Activated gamma-delta T cell treated with Interleukin-2 at 50 U/mL for 16 hours (primary cell): ENCODE measurements at places on chromosomes 13 and 19.

- no peak for DNase-seq
Observed at GRCh38 chr13:108168929-108169328, 46.4 kb downstream of the LIG4 start.

DNA sequence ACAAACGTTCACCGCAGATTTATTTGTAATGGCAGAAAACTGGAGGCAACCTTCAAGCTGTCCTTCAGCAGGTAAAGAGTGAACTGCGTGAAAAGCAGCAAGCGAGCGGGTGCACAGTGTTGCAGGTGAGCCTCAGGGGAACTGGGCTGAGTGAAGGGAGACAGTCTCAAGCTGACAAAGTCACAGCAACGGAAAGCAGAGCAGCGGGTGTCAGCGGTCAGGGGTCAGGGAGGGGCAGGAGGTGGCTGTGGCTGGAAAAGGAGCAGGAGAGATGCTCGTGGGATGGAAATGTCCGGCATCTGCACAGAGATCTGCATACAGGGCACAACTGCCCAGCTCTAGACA is 8.5 kb upstream of the RASA3 start:
- DNase-seq: peak; percentile 60

- DNase-seq: no peak
Observed at GRCh38 chr13:51370116-51370515, 30.6 kb downstream of the SERPINE3 start.

GRCh38 chr13:50941146-50941545 is 31.6 kb downstream of the RNASEH2B start:
- DNase-seq: no peak

DNA sequence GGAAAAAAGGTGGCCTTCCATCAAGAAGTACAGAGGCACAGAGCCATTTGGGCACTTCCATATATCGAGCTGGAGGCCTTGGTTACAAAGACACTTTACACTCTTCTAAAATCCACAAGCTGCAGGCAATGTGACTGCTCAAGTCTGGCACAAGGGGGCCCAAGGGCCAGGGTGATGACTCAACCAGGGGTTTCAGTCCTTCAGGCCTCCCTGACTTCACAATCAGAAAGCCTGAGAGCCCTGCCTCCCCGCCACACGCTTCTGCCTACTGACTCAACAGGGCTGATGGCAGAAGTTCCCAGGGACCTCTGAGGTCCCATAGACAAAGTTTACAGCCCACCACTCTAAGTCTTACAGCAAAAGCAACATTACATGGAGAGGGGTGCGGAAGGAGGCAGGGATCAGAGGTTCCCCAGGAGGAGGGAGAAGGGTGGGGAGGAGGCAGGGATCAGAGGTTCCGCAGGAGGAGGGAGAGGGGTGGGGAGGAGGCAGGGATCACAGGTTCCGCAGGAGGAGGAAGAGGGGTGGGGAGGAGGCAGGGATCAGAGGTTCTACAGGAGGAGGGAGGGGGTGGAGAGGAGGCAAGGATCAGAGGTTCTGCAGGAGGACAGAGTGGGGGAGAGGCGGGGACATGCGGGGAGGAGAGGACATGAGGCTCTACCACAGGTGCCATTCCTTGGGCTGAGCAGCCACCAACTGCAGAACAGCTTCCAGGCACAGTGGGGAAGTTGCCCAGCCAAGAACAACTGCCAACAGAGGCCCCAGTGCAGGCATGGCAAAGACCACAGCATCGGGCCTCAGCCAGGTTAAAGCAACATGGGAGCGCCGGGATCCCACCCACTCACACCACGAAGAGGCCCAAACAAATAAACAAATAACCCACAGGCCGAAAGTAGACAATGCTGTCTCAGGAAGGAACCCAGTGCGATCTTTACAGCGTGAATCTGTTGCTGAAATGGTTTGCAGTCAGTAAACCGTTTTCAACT is 52.0 kb downstream of the SLC7A1 start:
- no peak for DNase-seq

DNA sequence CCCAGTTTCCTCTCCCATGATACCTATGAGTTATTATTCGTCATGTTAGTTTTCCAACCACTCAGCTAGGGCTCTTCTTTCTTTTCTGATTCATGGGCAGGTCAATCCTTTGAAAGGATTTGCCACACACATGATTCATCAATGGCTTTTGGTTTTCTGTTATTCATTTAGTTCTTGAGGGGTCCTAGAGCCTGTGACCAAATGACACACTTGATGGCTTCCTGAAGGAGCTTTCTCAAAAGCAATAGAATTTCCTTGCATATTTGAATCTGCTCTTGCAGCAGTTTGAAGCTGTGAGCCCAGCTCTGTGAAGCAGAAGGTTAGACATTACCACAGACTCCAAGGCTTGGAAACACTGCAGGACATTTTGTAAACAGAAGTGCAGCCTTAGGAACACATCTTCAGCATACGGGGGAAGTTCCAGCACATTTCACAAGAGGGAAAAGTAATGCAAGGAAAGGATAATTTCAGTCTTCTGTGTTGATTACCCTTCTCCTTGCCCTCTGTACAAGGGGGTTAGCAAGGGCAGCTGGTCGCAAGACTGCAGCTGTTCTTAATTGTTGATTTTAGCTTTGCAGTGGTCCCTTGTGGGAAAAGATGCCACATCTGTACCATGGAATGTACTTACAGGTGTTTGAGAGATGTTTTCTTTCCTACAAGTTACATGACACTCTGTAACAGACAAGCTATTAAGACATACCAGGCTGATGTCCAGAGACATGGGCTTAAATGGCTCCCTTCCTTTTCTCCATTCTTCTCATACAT is 338.6 kb downstream of the KCNRG start:
- DNase-seq: no peak

- no peak for DNase-seq
Observed at GRCh38 chr13:110912651-110913051, 2.2 kb downstream of the ANKRD10 start.

GRCh38 chr13:80276371-80277289 is 64.3 kb downstream of the SPRY2 start:
- no peak for DNase-seq
